ENCODE measurements at places on chromosomes 6 and 20.
A peak's percentile ranks its signal among the peaks of the same experiment; 100 is the strongest.

- DNase-seq = no peak
These were observed 2.5 kb downstream of the CST7 start for GRCh38 chr20:24951536-24952083.

DNA sequence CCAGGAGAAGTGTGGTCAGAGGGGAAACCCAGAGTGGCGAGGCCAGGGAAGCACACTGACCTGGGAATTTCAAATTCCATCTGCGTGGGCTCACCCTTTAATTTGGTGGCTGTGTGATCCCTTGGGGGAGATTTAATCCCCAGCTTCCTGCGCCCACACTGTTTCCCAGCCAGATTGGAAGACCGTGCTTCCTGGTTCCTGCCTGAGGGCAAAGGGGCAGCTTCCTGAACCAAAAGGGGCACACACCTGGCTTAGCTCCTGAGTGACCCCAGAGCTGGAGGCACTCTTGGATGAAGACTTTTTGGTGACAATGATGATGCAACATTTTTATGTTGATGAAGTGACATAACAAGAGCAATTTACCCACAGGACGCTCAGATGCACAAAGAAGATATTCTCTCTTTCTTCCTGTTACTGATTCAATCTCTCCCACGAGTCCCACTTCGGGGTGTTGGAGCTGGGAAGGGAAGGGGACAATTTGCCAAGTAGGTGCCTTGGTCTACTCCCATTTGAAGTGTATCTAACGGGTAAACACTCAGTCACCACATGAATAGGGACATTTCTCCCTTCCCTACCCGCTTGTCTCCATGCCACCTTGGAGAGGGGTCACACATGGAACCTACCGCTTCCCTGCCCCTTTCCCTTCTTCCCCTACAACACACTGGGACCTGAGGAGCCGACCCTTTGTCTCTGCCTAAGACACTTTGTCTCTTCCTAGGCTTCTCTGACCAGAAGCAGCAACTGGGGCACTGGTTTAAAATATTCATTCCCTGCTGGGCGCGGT, 28.6 kb upstream of the CDKN1A start:
- no peak for DNase-seq

- no peak for DNase-seq
These were observed 123.6 kb upstream of the LRFN2 start for GRCh38 chr6:40710626-40711330.

GRCh38 chr6:106102034-106102433, 15.9 kb downstream of the PRDM1 start:
- no peak for DNase-seq

GRCh38 chr20:50273601-50274491, 83.2 kb downstream of the CEBPB start:
- no peak for DNase-seq

- DNase-seq = no peak
These were observed 466.9 kb downstream of the CBLN4 start for GRCh38 chr20:55538261-55538908.

- DNase-seq = no peak
These were observed 3.9 kb upstream of the SYS1 start for GRCh38 chr20:45359069-45359405.

DNA sequence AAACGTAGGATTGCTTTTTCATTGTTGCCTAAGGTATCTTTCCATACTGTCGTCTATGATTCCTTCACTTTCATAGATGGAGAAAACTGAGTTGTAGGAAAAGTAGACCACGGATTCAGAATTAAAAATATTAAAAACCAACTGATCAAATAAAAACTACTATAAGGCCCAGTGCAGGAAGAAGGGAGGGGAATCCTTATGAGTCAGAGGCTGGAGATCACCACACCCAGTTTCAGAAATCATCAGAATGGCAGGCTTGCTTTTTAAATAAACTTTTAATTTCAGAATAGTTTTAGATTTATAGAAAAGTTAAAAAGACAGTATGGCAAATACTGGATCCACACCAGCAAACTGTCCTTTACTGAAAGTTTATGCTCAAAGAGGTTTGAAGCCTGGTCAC, 32.0 kb upstream of the POPDC3 start:
- no peak for DNase-seq

DNA sequence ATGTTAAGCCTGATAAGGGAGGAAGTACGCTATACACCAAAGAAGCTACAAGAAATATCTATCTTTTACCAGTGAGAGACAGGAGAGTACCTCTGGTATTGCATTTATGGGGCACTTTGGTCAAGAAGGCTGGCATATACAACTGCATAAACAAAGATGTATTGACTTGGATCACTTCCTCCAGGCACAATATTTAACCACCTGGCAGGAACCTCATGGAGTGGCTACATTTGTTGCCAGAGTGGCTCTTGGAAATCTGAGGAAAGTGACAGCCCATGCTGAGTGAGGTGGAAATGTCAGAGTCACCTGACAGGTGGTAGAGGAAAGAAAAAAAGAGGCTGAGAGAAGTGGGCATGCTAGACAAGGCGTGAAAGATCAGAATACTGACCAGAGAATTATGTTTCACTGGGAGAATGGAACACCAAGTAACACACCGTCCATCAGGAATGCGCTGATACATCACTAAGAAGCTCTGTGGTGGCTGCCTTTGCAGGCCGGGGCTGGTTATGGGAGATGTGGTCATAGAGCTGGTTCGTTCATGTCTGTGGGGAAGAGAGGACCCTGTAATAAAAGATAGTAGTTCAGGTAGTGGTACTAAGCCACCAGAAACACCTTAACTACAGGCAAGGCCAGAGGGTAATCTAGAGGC, 61.4 kb upstream of the UFL1 start:
- DNase-seq = no peak

DNA sequence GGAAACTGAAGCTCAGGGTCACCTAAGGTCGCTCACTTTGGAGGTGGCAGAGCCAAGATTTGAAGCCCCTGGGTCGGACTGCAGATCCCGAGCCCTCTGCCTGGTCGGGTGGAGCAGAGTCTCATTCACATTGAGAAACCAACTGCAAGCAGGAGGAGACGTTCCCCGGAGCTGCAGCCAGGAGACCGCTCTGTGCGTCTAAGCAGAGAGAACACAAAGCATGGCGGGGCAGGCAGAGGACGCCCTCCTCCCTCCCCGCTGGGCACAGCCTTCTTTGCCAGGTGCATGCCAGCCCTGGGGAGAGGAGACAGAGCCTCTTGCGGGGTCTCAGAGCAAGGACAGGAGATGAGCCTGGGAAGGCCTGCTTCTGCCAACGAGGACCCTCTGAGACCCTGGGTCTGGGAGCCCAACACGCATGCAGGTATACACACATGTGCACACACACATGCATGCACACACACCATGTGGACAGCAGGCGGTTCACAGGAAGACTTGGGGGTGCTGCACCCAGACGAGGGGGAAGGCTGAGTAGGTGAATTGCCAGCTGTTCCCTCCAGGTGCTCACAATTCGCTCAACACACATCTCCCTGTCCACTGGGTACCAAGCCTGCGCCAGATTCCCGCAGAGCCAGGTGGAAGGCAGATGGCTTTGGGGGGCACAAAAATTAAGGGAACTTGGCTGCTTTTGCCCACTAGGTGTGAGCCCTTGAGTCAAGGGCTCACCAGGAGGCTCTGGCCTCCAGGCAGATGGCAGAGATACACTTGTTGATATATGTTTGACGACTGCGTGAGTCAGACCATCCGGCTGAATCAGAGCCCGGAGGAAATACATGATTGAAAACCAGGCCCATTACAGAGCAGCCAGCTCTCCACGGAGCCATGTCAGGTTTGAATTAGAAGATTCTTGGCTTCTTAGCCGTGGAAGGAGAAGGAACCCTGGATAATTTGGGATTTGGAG, 5.5 kb upstream of the NTSR1 start:
- DNase-seq = peak; percentile 67

DNA sequence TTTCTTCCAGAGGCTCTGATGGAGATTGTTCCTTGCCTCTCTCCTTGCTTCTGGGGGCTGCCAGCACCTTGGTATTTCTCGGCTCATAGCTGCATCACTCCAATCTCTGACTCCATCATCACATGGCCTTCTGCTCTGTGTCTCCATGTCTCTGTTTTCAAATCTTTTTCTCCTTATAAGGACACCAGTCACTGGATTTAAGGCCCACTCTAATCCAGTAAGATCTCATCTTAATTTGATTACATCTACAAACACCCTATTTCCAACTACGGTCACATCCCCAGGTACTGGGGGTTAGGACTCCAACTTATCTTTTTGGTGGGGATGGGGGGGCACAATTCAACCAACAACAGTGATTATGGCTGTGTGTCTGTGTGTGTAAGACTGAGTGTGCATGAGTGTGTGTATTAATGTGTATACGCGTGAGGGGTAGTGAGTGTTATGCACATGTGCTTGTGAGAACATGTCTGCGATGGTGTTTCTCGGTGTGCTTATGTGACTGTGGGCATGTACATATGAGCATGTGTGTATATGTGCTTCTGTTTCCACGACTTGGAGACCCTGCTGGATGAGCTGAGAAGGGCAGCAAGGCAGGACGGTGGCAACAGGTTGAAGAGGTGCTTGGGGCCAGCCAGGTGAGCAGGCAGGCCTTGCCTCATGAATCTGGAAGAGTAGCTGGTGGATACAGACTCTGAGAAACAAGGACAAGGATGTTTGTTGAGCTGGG, 130.5 kb downstream of the MRPL14 start:
- no peak for DNase-seq

- DNase-seq = no peak
These were observed 14.9 kb downstream of the PLCG1 start for GRCh38 chr20:41152108-41152757.

DNA sequence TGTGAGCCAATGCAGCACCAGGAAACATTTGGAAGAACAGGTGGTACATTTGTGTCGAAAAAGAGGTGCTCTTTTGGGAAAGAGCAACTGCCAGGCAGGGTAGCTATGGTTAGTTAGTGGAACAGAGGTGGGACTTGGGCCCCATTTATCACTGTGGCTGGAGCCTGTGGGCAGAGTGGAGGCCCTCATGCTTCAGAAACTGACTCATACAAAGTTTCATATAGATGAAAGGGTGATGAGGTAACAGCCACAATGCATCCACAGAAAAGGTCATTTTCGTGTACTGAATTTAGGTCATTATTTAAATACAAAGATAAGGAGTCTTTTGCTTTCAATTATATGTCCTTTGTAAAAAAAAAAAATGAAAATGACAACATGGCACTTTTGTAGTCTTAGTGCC, 76.4 kb upstream of the HS3ST5 start:
- no peak for DNase-seq

DNA sequence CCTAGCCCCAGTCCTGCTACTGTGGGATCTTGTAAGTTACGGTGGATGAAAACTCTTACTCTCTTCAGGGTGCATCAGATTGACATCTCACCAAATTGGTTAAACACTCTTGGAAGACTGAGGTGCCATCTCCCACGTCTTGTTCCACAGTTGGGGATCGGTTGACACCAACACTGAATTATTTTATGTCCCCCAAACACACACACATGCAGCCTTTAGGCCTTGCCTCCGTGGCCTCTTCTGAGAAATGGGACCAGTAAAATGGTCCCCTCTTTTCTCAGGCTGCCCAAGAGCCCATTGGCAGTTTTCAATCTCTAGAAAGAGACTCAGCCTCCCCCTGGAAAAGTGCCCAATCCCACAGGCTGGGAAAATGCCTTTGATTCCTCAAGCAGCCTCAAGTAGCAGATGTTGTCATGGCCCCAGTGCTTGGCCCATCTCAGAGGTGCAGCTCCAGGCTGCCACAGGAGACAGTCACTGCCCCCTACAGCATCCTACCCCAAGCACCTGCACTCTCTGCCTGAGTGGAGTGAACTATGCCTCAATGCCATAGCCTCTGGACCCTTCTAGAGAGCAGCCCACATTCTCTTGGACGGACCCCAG, 163.9 kb downstream of the ANKRD60 start:
- DNase-seq = no peak

- DNase-seq = no peak
These were observed 59.1 kb upstream of the CCDC28A start for GRCh38 chr6:138714493-138714892.

DNA sequence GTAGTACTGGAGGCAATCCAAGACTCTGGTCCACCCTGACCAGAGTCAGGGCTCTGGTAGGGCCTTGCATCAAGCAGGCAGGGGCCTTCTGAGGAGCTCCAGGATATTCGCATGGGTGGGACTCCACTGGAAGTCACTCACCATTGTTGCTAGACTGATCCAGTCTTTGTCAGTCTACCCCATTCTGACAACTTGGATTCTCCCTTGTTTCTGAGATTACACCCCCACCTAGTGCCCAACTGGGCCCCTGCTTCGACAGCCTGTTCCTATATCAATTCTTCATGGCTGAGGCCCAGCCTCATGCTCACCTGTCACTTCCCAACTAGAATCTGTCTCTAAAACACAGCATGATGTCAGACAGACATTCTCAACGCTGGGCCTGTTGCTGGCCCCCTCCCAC, 5.2 kb downstream of the SLC35D3 start:
- no peak for DNase-seq

- DNase-seq = no peak
These were observed 29.8 kb downstream of the NCOA3 start for GRCh38 chr20:47531458-47531857.

GRCh38 chr20:62638679-62639406, 3.5 kb upstream of the SLCO4A1 start:
- DNase-seq = no peak

DNA sequence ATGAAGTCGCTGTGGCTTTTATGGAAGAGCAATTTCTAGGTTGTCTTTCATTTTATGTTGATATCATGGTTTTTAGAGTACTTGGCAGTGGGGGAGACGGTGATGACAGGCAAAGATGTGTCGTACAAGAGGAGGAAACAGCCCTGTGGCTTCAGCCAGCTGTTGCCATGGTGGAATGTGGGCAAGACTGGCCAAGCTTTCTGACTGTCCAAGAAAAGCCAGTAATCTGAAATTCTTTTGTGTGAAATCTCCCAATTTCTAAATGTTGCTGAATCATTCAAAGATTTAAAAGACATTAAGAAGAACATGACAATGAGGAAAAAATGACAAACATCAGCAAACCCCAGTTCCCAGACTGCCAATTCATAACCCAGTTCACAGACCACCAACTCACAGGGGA, 23.1 kb downstream of the PFDN4 start:
- DNase-seq = no peak

DNA sequence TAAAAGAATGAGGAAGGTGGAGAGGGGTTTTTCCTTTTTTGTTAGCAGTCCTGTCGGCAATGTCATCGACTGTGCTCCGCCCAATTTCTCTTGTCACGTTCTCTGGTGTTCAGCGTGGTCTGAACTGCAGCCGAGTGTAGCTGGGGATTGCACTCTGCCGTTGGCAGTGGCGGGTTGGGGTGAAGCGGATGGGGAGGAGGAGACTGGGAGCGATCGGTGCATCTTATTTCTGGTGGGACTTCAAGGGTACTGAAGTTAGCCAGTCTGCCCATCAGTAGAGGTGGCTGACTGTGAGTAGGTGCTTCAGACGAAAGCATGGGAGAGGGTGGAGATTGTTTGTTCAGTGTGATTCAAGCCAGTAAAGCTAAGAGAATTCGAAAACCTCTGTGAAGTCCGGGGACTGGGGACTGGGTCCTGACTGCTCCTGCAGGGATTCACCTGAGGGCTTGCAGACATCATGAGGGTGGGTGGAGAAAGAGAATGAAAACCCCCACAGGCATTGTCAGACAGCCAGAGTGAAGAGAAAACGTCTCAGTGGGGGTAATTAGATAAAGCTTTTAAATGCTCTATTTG, 5.1 kb downstream of the RREB1 start:
- no peak for DNase-seq

GRCh38 chr6:56420296-56420695, 172.9 kb upstream of the COL21A1 start:
- no peak for DNase-seq

- no peak for DNase-seq
These were observed 14.3 kb downstream of the TTBK1 start for GRCh38 chr6:43257367-43258145.

Data from BJ (cell line).